ENCODE measurements at places on chromosomes 12 and 14.

- DNase-seq, result peak; percentile 62
Observed at GRCh38 chr14:73771848-73772638, 57.9 kb upstream of the PNMA1 start.

DNA sequence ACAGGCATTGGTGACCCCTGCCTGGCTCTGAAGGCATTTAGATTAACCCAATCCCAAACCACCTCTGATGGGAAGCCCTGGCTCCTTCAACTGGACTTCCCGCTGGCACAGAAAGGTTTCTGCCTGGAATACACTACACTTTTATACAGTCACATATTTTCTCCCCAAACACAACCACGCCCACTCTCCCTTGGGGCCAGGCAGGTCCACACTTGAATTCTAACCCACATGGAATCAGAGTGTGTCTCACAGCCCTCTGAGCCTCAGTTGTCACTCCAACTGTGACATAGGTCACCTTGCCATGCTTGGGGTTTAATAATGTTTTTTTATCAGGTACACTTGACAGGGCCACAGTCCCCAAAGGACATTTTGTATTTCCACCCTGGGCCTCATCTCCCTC, 368.6 kb downstream of the BCL11B start:
- no peak for DNase-seq

GRCh38 chr14:42224053-42224888, 617.6 kb downstream of the LRFN5 start:
- DNase-seq, result no peak

DNA sequence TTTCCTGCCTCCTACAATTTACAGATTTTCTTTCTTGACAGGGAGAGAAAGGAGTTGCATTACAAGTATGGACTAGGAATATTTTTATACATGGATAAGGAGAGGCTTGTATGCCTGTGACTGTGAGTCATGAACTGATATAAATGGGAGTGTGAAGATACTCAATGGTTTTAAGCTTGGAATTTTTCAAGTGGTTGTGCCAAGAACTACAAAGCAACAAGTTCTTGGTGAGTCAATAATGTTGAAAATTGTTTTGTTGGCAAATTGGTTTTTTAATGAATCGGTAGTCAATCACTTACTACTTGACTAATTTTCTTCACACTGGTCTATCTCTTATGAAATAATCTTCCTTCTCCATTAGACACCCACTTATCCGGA, 58.9 kb upstream of the HMGA2 start:
- DNase-seq, result no peak

- DNase-seq, result no peak
Observed at GRCh38 chr12:90366286-90366685, 588.7 kb downstream of the CCER1 start.
